Epithelial cell of prostate (primary cell): ENCODE measurements at places on chromosomes 3 and 15.

DNA sequence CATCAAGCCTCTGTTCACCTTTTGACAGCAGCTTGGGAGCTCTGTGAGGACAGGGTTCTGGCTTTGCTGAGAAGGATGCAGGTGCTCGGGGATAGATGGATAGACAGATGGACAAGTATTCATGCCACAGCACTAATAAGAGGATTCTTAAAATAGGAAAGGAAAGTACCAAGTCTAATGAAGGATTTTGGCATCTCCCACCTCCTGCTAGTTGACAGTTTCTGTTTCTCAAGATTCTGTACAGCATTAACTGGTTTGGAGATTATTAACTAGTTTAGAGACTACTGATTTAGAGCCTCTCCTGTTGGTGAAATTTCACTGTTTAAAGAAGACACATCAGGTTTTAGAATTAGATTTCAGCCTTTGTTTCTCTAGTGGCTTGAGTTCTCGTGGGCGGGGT is 152.3 kb downstream of the CACNA1D start:
- DNase-seq, result no peak

DNA sequence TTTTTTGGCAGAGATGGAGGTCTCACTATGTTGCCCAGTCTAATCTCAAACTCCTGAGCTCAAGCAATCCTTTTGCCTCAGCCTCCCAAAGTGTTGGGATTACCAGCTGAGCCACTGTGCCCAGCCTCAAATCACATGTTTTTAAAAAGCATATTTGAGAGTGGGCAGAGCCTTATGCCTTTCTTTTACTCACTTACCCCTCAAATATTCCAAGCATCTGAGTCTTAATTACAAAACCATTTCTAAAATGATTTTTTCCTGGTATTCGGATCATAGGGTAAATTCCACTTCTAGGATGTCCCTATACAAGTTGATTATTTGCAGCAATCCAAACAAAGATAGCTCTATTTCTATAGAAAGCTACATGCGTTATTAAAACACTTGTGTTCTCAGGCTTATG is 106.1 kb downstream of the RFTN1 start:
- no peak for DNase-seq

DNA sequence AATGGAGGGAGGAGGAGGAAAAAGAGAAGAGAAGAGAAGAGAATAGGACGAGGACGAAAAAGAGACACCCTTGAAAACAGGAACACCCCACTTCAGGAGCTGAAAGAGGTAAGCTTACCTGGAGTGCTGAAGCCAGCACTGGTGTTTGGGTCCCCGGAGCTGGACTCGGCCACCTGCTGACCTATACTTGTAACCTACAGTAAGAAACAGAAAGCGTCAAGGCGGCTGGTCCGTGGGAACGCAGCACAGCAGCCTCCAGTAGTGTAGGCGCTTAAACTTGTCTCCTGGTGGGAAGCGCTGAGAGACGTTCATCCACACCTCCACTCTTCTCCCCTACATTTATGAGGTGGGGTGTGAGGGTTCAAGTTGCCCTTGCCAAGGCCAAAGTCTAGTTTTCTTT is 141.0 kb downstream of the NSMCE3 start:
- DNase-seq, result no peak

DNA sequence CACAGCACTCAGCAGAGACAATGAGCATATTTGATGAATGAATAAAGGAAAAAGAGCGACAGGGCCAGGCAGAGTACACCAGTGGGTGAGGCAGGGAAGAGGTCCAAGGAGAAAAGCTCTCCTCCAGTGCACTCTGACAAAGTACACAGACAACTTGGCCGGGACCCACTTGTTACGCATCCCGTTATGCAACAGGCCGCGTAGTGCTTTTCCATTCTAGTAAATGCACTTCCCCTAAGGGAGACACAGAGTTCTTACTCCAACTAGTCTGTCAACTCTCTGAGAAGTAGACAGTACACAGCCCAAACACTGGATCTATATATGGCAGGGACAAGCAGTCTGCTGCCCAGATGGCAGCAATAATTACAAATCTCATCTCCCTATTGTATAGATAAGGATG is 18.5 kb downstream of the LARP6 start:
- no peak for DNase-seq

GRCh38 chr3:145628211-145628610 is 532.8 kb downstream of the PLOD2 start:
- no peak for DNase-seq
